ENCODE measurements at places on chromosomes 12 and 14. TPM values are rescaled to one million over a fixed set of nuclear protein-coding genes. Genes with fewer than 3 reads are reported as not detected.

- no peak for DNase-seq
Observed at GRCh38 chr12:76537923-76538322, 21.6 kb downstream of the OSBPL8 start.

DNA sequence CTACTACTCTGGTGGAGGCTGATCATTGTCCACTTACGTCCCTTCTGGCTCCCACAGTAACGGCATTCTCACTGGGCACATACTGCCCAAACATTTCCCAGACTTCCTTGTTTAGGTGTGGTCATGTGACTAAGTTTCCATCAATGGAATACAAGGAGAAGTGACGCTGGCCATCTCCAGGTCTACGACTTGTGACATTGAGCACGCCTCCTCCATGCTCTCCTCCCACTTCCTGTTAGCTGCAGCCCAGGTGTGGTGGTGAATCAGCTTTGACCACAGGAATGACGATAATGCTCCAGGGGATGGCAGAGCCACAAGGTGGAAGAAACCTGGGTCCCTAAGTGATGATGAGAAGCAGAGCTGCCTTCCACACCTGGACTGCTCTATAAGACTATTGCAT lies 6.0 kb upstream of the SLC24A4 start:
- DNase-seq = no peak

- peak; percentile 45 for DNase-seq
Observed at GRCh38 chr14:66359500-66359899, 126.7 kb upstream of the CCDC196 start.

DNA sequence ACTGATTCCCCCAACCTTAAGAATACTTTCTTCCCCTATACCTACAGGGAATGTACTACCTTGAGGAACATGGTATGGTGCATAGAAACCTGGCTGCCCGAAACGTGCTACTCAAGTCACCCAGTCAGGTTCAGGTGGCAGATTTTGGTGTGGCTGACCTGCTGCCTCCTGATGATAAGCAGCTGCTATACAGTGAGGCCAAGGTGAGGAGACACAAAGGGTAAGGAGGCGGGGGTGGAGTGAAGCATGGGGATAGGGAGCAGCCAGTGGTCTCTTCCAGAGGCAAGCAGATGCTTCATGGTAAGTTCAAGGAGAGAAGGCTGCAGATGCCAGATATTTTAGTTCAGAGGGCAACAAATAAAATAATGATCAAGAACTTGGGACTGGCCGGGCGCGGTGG lies 6.6 kb upstream of the PA2G4 start:
- DNase-seq = no peak

- DNase-seq = no peak
Observed at GRCh38 chr14:89848165-89848564, 106.4 kb downstream of the EFCAB11 start.

GRCh38 chr12:49534731-49535278 lies 4.0 kb upstream of the KCNH3 start:
- peak; percentile 33 for DNase-seq

DNA sequence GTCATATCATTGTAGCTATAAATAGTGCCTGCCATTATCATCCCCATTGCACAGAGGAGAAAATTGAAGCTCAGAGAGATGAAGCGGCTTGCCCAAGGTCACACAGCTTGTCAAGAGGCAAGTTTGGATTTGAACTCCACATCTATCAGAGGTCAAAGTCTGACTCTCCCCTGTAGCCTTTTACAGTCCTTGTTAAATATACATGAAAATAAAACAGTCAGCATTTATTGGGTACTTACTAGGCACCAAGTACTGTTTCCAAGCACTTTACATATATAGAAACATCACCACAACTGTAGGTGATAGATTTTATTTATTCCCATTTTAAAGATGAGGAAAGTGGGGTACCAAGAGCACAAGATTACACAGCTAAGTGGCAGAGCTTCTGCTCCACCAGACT lies 67.2 kb downstream of the WSCD2 start:
- DNase-seq = no peak

- DNase-seq = no peak
Observed at GRCh38 chr12:67716817-67717216, 68.3 kb downstream of the DYRK2 start.

DNA sequence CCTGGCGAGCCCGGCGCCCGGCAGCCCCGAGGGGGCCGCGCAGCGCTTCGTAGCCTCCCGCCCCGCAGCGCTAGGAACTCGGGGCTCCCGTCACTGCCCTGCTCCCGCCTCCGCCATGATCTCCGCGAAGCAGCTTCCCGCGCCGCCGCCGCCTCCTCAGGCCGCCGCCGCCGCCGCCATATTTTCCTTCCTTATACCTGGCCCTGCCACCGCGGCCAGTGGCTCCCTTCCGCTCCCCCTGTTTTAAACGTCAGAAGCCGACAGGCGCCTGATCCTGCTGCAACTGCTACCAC lies 286 bp downstream of the PPP4R3A start:
- no peak for DNase-seq

DNA sequence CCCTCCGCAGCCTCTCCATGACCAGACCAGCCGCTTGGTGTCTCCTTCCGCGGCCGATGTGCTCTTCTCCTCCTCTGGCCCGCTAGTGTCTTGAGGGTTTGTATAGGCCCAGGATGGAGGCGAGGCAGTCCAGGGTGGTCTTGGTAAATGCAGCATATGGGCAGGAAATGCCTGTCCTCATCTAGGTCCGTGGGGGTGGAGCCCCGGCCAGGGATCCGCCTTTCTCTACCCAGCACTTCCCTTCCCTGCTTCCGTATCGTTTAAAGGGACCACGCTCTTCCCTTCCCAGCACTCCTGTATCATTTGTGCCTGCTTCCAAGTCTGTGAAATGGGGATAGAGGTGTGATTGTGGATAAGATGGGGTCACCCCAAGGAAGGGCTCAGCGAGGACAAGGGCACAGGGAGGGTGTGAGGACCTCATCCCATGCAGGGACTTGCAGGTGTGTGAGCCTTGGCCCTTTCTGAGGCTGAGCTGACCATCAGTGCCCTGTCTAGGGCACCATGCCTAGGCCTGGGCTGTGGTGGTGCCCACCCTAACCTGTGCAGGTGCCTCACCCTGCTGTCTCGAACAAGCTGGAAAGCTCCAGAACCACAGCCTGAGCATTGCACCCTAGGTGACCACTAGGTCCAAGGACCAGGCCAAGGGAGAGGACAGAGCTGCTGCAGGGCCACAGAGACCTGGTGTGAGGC lies 326.8 kb upstream of the RTL1 start:
- peak; percentile 89 for DNase-seq

DNA sequence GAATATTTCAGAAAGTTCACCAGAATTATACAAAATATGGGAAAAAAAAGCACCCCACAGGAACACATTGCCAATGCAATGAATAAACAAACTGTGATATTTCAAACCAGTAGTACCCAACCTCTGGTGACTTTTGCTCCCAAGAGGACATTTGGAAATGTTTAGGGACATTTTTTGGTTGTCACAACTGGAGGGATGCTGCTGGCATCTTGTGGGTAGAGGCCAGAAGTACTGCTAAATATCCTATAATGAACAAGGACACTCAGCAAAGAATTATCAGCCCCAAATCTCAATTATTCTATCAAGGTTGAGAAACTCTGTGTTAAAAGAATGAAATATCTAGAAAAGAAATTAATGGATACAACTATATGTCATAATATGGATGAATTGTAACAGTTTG lies 1334.4 kb upstream of the FLRT2 start:
- DNase-seq = no peak

DNA sequence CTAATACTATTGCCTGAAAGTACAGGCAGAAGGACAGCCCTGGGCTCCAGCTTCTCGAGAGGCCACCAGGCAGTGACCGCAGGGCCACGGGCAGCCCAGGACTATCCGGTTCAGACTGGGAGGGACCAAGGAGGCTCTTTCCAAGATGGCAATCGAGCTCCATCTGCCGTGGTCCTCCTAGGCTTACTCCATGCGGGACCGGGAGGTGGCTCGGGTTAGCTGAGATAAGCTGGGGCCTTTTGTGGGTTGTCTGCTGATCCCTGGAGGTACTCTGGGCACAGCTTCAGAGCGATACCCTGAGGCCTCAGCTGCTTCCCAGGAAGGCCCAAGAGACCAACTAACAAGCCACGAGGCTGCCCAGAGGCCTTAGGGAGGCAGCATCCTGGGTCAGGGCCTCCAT lies 33.1 kb downstream of the SNRNP35 start:
- DNase-seq = no peak

GRCh38 chr12:126362493-126362892 lies 1297.3 kb downstream of the AACS start:
- DNase-seq = no peak

DNA sequence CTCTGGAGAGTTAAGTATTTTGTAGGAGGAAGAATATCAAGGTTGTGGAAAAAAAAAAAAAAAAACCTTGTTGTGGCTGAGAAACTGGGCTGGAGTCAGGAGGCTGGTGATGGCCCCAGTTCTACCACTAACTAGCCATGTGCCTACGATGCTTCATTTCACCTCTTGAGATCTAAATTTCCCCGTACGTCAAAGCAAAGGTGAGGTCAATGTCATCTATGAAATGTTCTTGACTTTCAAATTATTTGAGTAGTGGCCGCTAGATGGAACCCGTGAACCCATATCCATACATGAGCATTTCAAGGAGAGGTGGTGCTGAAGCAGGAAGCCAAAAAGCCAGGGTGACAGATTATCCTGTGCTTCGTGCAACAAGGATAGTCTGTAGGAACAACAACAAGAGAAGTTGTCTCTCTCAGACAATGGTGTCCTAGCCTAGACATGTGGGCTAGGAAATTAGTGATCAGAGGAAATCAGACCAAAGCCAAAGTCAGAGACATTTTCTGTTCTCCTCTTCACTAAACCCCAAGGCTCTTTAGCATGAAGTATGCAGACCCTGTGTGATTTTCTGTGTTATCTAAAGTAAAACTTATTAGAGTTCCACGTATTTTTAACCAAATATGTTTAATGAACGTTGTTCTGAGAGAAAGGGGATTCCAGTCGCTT lies 95.5 kb upstream of the ETV6 start:
- DNase-seq = peak; percentile 76

- no peak for DNase-seq
Observed at GRCh38 chr14:67881225-67881624, 61.6 kb downstream of the RAD51B start.

- no peak for DNase-seq
Observed at GRCh38 chr14:71497645-71498086, 434.6 kb upstream of the RGS6 start.

KRT73 gene
- not detected for polyA plus RNA-seq

KIF21A gene
- 7.2 TPM for polyA plus RNA-seq

CD4 gene
- 0.02 TPM for polyA plus RNA-seq

SMCO2 gene
- polyA plus RNA-seq = 0.21 TPM

DHRS2 gene
- polyA plus RNA-seq = 1.2 TPM

PRKCH gene
- 4.2 TPM for polyA plus RNA-seq

LTB4R gene
- 11.9 TPM for polyA plus RNA-seq

BRMS1L gene
- polyA plus RNA-seq = 9.1 TPM
